AG20443 (cell line): ENCODE measurements at places on chromosomes 5 and 9.

GRCh38 chr5:181203093-181203711, 1.8 kb downstream of the TRIM7 start:
- peak; percentile 67 for DNase-seq

DNA sequence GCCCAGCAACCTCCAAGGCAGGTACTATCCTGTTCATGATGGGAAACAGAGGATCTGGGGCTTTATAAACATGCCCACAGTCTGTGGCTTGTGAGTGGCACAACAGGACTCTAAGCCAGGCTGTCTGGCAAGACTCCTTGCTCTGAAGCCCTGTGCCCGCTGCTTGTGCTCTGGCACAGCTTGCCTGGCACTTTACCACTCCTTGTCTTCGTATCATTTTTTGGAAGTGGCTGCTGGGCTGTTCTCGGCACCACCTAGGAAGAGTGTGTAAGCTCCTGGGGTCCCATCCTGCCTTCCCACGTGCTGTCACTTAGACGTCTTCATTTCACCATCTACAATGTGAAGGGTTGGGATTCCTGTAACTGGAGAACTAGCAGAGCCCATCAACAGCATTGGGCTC, 59.3 kb upstream of the GLRX start:
- DNase-seq = no peak

GRCh38 chr5:84229045-84229444, 155.6 kb downstream of the EDIL3 start:
- DNase-seq = no peak

GRCh38 chr9:83043597-83043996, 19.3 kb downstream of the RASEF start:
- DNase-seq = peak; percentile 43

DNA sequence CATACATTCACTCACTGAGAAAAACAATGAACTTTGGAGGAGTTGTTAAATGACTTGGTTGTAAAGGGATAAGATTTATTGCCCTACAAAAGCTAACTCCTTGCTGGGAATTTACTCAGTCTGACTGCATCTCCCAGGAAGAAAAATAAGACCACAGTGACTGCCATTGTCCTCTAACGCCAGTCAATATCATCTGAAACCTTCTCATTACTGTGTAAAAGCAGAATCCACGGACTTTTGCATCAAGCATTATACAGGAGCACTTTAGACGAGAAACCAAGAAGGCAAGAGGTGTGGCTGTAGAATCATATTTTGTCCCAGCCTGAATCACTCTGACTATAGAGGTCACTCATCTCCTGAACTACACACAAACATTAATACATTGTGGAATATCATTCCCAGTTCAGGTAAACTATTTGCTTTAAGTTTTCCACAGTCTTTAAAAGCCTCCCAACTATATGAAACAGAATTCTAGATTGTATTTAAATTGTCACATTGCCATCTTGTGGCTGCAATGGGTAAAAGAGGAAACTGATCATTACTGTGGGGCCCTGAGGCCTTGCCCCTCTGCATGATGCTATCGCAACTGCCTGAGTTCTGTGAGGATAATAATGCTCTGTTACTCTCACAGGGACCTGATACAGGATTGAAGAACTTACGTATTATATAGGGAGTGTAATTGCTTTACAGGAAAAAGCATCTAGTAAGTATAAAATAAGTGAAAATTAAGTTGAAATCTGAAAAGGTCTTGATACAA, 142.9 kb downstream of the SLCO4C1 start:
- peak; percentile 9 for DNase-seq

DNA sequence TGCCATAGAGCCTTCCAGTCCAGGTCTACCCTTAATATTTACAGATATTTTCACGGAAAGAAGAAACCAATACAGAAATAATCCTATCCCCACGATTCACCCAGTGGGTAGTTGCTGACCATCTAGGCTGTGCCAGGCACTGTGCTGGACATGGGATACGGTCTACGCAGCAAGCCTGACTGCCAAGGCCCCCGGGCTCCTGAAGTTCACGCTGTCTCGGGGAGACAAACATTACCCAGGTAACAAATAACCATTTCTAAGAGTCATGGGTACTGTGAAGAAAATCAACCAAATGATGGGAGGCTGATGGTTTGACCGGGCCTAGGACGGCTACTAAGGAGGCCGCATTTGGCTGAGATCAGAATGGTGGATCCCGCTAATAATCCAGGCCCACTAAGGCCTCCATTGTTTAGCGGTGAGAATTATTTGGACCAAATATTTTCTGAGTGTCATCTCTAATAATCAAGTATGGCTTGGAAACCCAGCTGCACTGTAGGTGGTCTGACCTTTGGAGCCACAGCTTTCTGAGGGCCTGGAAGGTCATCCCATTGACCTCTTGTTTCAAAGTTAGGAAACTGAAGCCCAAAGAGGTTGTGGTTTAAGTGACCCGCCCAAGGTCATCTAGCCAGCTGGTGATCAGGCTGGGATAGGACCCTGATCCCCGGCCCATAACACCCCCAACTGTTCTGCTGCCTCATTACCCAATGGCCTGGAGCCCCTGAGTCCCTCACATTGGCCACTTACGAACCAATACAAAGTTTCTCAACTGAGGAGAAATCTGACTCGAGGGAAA, 82.4 kb downstream of the AK8 start:
- no peak for DNase-seq

DNA sequence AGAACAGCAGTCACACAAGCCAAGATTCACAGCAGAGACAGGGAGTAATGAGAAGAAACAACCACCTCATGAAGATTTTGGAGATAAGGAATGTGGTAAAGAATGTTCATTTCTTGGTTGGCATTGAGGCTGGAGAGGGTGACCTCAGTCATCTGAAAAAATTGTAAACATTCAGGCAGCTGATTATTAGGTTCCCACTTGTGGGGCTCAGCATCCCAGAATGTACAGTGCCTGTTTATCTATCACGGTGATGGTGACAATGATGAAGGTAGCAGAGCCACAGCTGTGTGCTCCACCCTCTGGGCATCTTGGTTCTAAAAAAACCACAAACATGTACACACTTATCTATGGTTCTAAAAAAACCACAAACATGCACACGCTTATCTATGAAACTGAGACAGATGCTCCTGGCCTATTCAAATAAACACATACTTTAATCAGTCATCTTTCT, 143.9 kb upstream of the MOCS2 start:
- DNase-seq = peak; percentile 29
